Suppressor macrophage treated with lipopolysaccharide for 4 hours (primary cell): ENCODE measurements at places on chromosomes 6 and 20.

GRCh38 chr6:35320031-35320410, 22.3 kb upstream of the PPARD start:
- DNase-seq, result no peak

DNA sequence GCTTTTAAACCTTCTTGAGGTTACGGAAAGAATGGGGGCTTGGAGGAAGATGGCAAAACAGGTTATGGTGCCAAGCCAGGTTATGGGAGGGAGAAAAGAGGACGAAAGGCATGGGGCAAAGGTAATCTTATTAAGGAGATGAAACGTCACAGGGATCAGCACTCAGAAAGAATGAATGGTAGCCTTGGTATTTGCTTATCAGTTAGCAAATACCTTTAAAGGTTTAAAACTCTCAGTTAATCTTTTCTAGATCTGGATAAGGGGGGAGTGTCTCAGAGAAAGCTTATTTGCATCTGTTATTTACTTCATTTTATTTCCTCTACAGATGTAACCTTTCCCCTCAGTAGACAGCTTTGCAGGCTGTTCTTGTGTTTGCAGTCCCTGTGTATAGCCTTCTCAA, 55.5 kb upstream of the EEF1E1 start:
- no peak for DNase-seq

- no peak for DNase-seq
These were observed 6.0 kb upstream of the ZDHHC14 start for GRCh38 chr6:157374889-157375443.

- no peak for DNase-seq
These were observed 45.4 kb downstream of the MYB start for GRCh38 chr6:135226537-135226936.
